ENCODE measurements at places on chromosomes 3 and 15.
A peak's percentile ranks its signal among the peaks of the same experiment; 100 is the strongest.

DNA sequence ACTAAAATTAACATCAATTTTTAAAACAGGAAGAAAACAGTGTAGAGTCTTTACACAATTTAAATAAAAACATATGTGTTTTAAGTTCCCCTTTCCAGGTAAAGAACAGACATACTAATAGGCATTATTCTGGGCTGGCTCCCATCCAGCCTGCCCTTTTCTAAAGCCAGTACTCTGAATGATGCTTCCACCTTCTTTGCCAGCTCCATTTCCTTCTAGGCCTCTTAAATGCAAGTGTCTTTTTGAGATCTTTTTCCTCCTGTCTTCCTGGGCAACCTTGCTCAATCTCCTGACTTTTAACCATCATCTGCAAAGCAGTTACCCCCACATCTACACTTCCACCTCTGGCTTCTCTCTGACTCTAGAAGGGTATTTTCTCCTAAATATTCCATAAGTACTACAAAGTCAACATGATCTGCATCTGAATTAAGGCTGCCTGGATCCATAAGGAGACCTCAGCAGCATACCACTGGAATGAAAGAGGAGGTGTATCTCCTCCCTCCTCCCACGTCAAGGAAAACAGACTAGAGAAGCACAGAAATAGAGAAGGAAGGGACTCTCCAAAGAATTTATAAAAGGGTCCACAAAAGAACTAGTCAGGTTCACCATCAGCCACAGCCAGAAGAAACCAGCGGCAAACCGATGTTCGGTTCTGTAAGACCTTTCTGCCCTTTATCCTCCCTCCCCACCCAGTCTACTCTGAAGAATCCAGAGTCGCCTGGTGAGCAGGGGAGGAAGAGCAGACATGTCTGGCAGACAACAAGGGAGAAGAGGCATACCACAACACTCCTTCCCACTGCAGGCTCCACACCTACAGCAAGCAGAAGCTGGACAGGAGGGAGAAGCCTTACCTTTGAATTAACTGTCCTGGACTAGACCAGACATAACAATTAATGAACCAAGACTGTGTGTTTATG, 47.1 kb downstream of the GOLIM4 start:
- no peak for DNase-seq

DNA sequence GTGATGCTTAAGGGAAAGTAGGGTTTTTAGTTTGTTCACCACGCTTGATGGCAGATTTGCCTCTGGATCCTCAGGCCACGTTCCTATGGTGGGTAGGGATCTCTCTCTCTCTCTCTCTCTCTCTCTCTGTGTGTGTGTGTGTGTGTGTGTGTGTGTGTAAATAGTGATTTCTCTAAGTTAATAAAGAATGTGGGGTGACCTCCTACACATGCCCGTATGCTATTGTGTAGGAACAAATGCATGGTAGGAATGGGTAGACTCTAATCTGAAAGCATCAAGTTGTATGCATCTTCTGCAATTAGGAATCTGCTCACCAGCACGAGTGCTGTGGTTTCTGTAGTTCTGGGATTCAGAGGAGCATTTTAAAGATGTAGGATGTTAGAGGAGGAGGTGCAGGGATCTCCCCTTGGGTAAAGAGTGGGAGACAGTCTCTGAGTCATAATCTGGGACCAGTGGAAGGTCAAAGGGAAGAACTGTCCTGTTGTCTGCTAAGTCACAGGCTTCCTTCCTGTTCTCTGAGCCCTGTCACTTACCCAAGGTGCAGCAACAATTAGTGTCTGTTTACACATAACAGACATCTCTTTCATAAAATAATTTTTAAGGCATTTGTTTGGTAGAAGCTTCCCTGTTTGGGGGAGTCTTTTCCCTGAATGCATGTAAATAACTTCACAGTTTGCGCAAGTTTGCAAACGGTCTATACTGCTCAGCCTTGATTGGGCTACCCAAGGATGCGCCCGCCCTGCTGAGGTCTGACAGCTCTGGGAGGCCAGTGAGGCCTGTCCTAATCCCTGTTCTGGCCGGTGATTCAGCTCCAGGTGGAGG, 139.8 kb downstream of the IGF1R start:
- DNase-seq, result no peak

- no peak for DNase-seq
Observed at GRCh38 chr3:127368186-127369032, 80.6 kb upstream of the PRR20G start.

GRCh38 chr3:149473357-149474249, 894 bp upstream of the TM4SF4 start:
- DNase-seq, result peak; percentile 82
